Stimulated activated CD8-positive, alpha-beta memory T cell treated with anti-CD3 and anti-CD28 coated beads, Interleukin-15, amount 100 ng/mL, for 48 hours (primary cell): ENCODE measurements at places on chromosomes 11 and 22.

- DNase-seq = no peak
Measured at GRCh38 chr11:61377461-61378160, 14.8 kb upstream of the TMEM216 start.

- no peak for DNase-seq
Measured at GRCh38 chr22:35677460-35678187, 29.4 kb downstream of the APOL6 start.

DNA sequence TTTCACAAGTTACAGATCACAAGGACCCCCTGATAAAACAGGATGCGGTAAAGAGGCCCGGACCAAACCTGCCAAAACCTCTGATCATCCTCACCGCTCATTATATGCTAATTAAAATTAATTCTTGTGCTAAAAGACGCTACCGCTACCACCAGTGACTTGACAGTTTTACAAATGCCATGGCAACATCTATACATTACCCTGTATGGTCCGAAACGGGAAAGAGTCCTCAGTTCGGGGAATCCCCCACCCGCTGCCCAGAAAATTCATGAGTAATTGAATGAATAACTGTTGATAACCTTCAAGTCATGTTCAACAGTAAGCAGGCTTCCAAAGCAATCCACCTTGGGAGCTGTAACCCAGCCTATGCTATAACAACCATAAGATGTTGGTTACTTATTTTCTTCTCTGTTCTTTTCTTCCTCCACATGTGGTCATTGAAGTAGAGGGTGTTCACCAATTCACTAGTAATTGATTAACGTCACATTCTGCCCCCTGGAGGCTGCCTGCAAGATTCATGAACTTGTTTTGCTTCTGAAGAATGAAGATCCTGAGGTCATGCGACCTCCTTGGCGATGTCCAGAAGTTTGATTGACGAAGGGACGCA, 20.6 kb downstream of the APOBEC3H start:
- DNase-seq = peak; percentile 73

DNA sequence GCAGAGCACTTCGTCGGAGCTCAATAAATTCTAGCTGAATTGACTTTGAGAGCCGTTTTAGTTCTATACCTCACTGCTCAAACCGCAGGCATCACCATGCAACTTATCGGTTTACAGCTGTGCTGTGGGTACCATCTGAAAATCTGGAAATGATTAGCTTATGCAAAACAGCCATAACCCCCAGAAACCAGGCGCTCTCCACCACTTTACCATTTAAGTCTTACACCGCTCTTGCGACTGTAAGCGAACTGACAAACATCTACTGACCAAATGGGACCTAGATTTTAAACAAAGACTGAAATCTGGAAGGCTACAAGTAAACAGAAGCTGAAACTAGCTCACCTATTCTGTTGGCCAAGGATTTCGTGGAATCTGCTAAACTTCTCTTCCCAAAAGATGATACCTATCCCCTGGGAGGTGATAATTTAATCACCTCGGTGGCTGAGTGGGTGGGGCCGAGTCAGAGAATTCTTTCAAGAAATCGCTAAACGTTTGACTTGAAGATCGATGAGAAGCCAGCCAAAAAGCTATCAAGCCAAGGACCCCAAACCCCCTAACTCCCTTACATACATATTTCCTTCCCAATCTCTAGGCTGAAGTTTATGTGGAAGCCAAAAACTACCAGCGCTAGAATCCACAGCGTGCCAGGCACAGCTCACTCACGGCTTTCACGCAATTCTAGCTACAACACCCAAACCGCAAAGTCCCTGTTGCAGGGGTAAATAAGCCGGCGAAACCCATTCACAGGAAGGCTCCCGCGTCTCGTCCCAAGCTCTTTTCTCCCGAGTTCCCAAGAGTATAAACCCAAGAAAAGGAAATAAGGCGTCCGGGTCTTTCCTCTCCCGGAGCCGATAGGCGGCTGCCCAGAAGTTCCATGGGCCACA, 644 bp downstream of the SPTY2D1 start:
- DNase-seq = no peak

GRCh38 chr11:128919216-128919615, 23.5 kb downstream of the TP53AIP1 start:
- DNase-seq = no peak

- DNase-seq = no peak
Measured at GRCh38 chr11:26702406-26702805, 19.5 kb downstream of the SLC5A12 start.

- DNase-seq = no peak
Measured at GRCh38 chr11:66281776-66282467, 3.9 kb downstream of the CNIH2 start.

DNA sequence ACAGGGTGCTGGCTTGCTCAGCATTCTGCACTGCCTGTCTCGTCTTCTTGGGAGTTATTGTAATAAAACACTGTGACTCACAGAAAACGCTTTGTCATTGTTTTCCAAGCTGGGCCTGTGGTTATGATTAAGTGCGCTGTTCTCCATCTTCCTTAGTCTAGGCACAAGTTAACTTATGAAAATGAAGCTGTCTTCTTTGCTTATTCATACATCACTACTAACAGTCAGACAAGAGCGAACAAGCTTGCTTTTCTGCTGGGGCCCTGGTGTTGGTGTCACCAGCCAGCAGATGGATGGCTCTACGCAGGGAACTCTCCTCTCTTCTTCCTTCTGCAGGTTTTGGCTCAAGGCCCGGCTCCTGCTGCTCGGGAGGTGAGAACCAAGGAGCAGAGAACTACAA, 380.1 kb upstream of the SYN3 start:
- no peak for DNase-seq

DNA sequence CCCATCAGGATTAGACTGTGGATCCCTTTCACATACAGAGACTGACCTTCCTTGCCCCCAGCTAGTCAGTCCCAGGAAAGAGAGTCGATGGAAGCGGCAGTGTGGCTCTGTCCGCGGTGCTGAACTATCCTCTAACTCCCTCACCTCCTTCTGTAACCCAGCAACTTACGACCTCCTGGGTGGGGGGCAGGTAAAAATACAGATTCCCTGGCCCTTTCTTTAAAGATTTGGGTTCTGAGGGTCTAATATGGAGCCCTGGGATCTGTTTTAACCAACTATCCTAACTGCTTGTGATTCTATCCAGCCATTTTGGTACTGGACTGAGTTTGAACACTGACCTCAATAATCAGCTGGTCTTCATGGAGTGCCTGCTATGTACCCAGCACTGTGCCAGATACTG, 23.2 kb downstream of the MFNG start:
- no peak for DNase-seq

GRCh38 chr11:14643697-14644225, at the start of gene PDE3B:
PDE3B (plus strand) TSS chr11:14643804; CDS start chr11:14644076, 272 bp downstream.
- DNase-seq = peak; percentile 74

- DNase-seq = no peak
Measured at GRCh38 chr22:23495614-23496444, 84.3 kb downstream of the IGLL1 start.

DNA sequence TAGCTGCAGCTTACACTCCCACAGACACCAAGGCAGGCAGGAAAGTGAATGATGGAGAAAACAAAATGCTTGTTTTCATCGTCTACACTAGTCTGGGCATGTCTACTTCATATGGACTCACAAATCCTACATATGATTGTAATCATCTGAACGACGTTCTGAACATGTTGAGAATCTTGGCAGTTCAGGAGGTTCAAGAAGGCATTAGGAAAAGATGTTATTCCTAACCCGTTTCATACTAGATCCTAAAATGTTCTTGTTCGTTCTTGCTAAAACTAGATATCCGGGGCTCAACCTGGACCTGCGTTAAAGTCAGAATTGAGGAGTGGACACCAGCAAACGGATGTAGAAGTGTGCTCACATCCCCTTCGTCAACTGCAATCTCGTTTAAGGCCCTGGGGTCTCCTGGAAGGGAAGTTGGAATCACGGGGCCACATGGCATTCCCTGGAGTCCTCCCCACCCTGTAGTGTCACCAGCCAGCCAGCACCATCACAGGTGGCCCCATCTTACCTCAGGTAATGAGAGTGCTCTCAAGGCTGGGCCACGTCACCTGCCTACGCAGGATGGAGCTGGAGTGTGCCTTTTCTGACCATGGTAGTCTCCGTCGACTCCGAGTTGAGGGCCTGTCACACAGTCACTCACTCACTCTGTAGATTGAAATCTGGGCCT, 37.3 kb downstream of the C11orf58 start:
- no peak for DNase-seq

DNA sequence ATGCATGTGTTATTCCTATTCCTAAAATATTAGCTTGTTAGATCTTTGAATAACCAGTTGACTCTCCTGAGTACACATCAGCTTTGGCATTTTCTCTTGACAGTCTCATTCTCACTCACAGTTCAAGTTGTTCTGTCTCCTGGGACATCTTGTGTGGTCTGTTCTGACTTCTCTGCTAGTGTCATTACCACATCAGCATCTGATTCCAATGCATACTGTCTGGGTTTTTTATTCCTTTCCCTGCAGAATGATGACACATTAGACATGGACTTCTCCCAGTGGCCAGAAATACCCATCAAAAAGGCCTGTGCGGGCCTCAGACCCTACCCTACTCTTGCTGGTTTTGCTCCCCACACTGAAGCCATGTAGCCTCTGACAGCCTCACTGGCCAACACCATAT, 2.7 kb downstream of the ZNF74 start:
- no peak for DNase-seq

DNA sequence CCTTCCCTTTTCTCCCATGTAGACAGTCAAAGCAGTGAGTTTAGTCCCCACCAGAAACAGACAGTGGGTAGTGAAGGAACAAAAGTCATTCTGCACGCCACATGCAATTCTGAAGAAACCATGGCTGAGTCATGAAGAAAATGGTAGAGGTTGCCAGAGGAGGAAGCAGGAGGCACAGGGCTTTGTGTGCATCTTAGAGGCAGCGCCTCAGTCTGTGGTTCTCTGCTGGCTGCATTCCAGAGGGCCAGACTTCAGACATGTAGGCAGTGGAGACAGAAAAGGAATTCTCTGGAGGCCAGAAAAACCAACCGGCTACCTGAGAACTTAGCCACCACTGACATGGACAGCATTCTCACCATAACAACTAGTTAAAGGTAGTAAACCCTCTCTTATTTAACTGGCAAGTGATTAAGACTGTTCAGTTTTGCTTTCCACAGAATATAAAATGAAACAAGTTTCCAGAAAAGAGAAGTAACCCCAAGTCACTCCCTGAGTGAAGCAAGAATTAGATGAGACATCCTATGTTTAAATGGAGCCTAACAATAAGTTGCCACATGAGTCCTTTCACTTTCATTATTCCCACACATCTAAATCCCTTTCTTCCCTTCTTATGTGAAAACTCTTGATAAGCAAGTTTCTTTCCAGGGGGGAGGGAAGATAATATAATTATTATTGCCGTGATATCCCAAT, 556.1 kb downstream of the SOX6 start:
- no peak for DNase-seq

- no peak for DNase-seq
Measured at GRCh38 chr11:77093987-77094840, 8.4 kb upstream of the OMP start.

DNA sequence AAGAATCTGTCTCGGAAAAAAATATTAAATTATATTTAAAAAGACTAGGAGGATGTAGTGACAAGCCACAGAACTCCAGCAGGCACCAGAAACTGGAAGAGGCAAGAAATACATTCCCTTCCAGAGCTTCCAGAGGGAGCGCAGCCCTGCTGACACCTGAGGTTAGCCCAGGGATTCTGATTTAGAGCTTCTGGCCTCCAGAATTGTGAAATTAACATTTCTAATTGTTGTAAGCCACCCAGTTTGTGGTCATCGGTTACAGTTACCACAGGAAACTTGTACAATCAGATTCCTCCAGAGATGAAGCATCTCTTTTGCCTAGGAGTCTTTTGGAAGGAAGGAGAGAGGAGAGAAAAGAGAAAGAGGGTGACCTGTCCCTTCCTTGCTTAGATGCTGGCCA, 6.4 kb upstream of the UBASH3B start:
- no peak for DNase-seq

GRCh38 chr11:11607772-11608171, 14.0 kb downstream of the GALNT18 start:
- DNase-seq = no peak

- DNase-seq = no peak
Measured at GRCh38 chr11:47467357-47467756, 18.4 kb upstream of the RAPSN start.

- peak; percentile 45 for DNase-seq
Measured at GRCh38 chr11:61814958-61815789, 1.6 kb downstream of the FADS1 start.

GRCh38 chr11:128686021-128686741, 7.7 kb upstream of the FLI1 start:
- DNase-seq = no peak

DNA sequence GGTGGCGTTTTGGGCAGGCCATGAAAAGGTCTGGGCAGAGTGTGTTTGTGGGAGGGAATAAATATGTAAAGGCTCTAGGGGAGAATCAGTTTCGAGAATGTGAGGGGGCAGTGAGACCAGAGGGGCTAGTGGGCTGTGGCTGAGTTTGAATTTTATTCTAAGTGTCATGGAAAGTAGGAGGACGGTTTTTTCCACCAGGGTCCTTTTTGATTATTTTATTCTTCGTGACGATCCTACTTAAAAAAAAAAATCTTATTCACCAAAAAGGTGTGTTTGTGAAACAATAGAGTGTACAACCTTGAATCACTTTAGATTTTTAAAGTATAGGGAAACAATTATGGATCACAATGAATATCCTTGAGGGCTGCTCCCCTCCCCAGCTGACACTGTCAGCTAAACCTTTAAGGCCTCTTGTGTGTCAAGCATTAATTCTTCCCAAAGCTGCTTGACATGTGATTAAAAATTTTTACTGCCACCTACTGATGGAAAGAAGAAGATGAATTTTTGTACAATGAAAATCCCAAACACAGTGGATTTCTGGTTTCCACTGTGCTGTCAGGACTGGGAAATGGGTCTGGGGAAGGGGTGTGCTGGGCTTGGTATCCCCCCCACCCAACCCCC, 107.5 kb upstream of the OR4B1 start:
- no peak for DNase-seq

DNA sequence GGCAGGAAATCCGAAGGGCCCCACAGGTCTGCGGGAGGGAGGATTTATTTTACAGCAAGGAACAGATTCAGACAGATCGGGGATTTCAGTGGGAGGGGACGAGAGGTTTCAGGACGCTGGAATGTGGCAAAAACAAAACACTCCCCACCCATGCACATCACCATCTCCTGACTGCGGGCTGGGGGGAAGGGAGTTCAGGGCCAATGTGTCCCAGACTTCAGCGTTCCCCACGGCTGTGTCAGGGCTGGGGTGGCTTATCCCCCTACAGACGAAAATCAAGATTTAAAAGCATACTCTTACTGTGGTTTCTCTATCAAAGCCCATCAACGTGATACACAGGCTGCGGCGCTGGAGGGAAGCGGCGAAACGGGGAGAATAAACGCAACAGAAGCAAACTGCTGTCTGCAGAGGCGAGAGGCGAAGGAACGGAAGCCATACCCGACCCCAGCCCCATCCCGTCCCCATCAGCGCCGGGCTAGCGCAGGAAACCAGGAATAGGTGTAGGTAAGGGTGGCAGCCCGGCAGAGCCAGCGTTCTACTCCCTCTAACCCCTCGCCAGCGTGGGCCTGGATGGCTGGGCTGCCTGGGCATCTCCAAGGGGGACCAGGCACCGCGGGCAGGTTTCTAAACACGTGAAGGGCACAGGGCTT, 2.7 kb downstream of the TENM4 start:
- no peak for DNase-seq
